Right ventricle myocardium inferior (tissue), 1 donor: ENCODE measurements at places on chromosomes 6 and 20.

DNA sequence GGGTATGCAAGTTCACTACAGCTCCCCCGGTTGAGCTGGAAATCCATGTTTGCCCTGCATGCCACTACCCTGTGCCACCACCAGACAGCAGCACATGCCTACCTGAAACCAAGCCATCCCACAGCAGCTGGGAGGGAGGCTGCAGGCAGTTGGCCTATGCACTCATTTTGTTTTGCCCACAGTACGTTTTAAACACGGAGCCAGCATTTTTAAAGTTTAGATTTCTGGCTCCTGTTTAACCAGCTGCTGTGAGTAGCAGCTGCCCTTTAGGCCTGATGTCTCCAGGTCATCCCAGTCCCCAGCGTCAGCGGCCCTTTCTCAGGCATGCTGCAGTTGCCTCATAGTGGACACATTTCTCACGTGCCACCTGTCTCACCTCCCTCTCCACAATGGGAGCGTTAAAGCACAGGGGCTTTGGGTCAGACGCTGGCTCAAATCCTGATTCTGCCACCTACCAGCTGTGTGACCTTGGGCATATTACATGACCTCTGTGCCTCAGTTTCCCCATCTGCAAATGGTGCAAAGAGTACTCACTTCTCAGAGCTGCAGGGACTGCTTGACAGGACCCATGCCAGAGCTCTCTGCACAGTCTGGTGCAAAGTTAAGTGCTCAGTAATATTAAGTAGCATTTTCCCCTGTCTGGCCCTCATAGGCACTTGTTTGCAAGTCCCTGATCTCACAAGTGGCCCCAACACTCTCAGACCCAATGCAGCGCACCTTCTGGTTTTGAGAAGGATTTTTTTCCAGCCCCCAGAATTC lies 8.2 kb upstream of the UBE2V1 start:
- DNase-seq: no peak

GRCh38 chr6:30000156-30000791 lies 57.9 kb downstream of the HLA-A start:
- DNase-seq: no peak

DNA sequence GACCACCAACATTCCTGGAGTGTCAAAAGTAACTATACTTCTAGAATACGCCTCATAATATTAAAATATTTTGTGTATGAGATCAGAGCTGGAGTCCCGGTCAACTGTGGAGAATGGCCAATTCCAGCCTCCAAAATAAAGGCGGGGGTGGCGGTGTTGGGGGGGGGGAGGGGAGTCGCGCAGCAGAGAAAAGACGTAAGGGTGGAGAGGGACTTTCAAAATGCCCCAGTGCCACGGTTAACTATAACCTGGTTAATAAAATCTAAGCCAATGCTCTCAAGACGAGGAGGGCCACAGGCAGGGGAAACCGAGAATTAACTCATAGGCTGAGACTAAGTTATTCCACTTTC lies 1.3 kb downstream of the NUP153 start:
- no peak for DNase-seq

DNA sequence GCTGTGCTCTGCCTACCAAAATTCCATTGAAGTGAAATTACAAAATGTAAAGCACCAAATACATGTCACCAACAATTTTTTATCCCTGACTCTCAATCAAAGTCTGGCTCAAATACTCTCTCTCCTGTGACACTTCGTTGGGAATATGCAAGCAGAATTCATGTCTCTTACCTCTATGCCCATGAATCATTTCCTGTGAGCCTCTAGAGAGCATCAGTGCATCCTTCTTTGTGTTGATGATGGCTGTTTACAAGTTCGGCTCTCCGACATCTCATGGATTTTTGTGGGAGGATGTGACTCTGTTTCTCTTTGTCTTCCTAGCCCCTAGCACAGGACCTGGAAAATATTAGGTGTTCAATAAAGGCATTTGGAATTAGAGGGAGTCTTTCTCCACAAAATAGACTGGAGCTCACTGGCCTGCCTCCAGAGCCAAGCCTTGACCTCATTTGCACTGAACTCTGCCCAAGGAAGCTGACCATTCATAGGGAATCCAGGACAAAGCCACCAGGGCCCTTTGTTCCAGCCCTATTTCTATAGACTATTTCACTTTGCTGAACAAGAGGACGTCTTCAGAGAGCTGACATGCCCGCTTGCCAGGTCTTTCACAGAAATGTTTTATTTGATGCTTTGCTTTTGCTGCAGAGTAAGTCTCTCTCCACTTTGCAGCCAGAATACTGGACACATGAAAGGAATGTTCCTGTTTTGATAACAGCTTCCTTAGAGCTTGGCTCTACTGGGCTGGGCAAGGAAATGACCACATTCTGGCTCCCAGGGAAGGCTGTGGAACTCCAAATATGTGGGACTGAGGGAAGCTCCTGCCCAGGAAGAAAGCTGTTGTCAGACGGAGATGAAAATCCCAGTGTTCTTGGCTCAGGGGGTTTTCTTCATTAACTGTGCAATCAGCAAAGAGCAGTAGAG lies 194.5 kb upstream of the CDYL start:
- no peak for DNase-seq

DNA sequence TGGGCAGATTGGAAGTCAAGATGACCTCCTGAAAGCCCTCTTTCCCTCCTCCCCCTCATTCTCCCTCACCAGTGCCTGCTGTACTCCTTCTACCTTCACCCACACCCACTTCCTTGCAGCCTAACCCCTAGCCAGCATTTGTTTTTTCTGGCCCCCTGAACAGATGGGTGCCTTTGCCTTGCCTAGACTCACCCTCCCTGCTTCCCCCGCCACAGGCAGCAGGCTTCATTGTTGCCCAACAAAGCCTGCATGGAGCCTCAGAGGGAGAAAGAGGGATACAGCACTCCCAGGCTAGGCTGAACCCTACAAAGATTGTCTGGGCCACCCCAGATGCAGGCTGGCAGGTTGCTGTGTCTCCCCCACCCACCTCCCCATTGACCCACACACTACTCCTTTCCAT lies 2.7 kb downstream of the MOCS1 start:
- DNase-seq: no peak

- DNase-seq: no peak
Measured at GRCh38 chr20:25206063-25206403, 10.5 kb downstream of the ENTPD6 start.

DNA sequence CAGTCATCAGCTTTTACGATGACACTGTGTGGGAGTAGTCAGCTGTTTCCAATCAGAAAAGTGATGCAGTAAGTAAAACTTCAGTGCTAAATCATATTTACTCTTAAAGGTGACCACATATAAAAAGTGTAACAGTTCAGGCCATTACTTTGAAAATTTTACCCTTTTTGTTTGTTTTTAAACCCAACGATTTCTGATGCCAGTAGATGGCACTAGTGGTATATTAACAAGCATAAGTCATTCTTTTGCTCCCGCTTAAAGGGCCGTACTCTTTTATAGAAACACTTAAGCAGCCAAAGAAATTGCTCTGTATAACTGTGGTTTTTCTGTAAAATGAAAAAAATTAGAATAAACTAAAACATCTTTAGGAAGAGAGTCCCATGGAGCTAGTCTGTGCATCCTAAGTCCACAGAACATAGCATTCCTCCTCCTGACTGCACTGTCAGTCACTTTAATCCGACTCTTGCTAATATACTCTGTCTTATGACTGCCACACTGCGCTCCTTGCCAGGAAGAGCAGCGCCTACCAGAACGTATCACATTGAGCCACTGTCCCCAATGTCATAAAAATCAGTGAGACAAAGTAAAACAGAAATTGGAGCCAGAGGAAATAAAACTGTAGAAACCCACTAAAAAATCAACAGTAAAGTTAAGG lies 25.0 kb downstream of the HEBP2 start:
- no peak for DNase-seq

DNA sequence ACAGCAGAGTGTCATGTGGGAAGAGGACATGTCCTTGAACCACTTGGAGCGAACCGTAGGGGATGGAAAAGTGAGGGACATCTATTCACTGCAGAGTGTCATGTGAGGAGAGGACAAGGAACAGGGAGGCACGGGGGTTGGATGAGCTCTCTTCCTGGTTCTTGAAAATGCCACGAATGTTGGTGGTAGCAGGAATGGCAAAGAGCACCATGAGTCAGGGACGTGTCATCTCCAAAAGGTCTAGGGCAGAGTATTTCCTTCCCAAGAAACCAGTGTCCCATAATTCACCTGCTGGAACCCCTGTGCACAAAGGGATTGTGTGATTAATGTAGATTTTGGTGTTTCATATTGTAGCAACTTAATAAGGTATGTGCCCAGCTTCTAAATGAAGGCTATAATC lies 136.8 kb downstream of the BFSP1 start:
- no peak for DNase-seq

- DNase-seq: no peak
Measured at GRCh38 chr20:58897488-58897887, 45.0 kb downstream of the GNAS start.

DNA sequence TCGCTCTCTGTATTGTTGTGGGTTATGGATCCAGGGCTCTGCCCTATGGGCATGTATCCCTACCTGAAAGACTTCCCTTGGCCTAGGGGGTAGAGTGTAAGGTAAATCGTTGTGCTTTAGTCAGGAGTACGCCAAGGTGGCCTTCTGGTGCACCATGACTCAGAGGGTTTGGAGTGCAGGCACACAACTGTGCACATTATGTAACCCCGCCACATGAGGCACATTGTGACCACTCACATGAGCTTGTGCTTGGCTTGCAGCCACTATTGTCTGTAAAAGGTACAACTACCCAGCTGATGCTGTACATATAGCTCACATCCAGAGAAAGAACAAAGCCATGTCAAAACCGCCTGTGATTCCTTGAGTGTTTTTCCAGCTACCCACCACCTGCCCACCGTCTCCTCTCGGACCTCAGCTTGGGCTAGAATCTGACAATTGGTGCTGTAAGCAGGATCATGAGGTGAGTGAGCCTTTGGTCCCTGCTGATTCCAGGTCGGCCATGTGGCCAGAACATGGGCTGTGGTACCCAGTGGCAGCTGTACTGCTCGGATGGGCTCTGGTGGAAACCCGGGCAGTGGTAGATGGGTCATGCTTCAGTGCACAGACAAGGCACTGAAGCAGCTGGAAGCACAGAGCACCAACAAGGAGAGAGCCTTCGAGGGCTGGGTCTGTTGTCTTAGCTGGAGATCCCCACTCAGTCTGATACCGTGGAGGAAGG lies 33.8 kb downstream of the HDDC2 start:
- no peak for DNase-seq

DNA sequence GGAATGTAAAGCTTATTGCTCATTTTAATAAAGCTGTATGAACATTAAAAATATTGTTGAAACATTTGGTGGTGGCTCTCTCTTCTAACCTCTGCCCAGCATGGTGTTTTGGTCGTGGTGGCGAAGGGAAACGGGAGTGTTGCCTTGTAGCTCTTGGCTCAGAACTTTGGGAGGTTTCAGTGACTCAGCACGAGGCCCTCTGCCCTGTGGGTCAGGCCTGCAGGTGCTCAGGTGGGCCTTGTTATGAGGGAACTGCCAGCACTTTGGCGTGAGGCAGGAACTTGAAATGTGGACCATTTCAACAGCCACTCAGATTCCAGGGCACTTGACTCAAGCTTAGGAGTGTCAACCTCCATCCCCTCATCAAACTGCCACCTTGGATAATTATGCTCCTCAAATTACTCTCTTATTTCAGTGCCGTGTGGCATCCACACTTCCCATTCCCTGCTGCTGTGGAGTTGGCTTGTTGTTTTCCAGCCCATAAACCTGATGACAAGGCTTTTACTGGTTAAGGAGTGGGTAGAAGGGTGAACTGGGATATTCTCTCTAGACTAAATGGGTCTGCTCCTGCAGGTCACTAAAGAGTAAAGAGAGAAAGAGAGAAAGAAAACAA lies 36.3 kb downstream of the PRDM1 start:
- no peak for DNase-seq

- DNase-seq: no peak
Measured at GRCh38 chr20:2703716-2704475, 11.3 kb downstream of the EBF4 start.

DNA sequence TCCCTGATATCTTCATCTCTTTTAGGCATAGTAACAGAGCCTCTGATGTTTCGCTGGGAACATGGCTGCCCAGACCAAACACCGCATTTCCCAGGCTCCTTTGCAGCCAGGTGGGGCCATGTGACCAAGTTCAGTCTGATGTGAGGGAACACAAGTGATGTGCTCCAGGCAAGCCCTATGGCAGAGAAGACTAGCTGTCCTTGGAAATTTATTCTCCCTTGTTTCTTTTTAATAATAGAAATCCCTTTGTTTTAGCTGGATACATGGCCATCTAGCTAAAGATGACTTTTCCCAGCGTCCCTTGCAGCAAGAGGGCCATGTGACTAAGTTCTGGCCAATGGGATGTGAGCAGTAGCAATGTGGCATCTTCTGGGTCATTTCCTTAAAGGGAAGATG lies 30.8 kb downstream of the SLC2A10 start:
- no peak for DNase-seq

DNA sequence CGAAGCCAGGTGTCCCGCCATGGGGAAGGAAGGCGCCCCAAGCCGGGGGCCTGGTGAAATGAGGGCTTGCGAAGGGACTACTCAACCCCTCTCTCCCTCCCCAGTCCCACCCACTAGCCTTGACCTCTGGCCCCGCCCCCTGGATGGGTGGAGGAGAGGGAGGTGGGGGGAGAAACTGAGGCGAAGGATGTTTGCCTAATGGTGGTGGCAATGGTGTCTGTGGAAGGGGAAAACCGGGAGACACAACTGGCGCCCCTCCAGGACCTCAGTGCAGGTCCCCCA lies at the start of gene POU5F1:
Gene POU5F1, minus strand, starts transcription at position 83 of the 282 bp plus-strand sequence. Its CDS starts 62 bp downstream, at position 21.
- DNase-seq: no peak

- no peak for DNase-seq
Measured at GRCh38 chr6:88864359-88865054, 98.9 kb downstream of the RNGTT start.

GRCh38 chr6:45851034-45851400 lies 164.6 kb downstream of the CLIC5 start:
- DNase-seq: no peak

- DNase-seq: no peak
Measured at GRCh38 chr6:111660531-111660930, 54.9 kb upstream of the TRAF3IP2 start.

GRCh38 chr20:33345342-33345741 lies 56.0 kb downstream of the CDK5RAP1 start:
- DNase-seq: no peak

GRCh38 chr6:158033751-158034702 lies 52.4 kb downstream of the SYNJ2 start:
- no peak for DNase-seq

DNA sequence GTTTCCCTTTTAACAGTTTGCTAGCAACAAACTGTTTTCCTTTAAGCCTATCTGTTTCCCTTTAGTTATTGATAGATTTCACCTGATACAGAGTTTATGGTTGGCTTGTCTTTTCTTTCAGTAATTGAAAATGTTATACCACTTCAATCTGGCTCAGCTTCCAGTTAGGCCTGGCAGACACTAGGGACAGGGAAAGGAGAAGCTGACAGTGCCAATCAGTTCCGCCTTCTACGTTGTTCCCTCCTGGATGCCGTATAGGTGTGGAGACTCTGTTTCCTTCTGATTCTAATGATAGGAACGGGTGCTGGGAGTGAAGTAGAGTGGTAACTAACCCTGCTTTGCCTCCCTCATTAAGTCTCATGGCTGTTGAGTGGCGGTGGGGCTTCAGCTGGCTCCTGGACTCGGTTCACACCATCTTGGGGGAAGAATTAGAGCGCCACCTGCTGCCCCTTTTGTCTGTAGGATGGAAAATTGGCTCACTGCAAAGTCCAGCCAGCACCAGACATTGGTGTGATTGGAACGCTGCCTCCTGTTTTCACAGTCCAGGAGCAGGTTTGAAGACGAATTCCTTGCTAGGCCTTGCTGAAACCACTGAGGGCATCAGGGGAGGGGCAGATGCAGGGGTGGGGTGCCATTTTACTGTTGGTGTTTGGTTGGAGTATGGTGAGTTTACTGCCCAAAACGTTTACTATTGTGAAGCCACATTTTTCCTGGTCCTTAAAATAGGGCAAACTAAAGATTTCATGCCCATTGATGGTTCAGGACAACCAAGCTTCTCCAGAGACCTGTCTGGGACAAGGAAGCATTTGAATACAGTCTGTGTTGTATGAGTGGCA lies 1729.5 kb downstream of the GRIK2 start:
- no peak for DNase-seq
